ENCODE measurements at places on chromosomes 2 and 18. TPM values are rescaled to one million over a fixed set of nuclear protein-coding genes. Genes with fewer than 3 reads are reported as not detected.
A peak's percentile ranks its signal among the peaks of the same experiment; 100 is the strongest.

DNA sequence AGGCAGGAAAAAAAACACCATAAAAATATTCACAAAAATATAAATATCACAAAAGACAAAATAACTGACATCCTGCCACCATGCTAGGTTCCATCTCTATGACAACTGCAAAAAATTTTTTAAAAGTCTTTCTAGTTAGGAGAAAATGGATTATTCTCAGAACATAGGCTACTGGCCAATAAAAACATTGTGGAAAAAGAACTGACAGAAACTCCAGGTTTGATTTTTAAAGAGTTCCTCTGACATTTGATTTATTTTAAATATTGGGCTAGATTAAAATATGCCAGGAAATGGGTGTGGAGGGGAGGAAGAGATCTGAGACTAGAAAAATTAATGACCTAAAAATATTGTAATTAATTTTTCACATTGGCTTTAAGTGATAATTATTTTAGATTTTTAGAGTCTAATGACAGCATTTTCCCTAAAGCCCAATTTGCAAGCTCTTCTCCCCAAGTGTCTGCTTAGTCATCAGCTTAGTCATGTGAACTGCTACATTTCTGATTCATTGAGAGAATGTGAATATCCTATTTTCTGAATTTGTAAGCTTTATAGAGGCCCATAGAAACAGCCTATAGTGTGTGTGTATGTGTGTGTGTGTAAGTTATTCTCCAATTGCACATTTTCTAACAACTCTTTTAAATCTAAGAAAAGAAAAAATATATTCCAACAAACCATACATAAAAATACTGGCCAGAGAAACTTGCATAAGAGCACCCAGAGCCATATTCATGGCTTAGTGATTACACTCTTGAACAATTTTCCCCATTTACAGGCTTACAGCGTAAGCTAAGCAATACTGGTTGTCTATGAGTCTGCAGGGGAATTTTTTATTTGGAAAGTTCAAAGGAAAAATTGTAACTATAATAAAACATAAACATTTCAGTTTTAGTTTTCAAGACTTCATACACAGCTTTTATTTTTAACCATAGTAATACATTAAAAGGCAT is 48.4 kb downstream of the TMEFF2 start:
- DNase-seq, result no peak

The DPYSL5 gene
- total RNA-seq, result not detected

The DGUOK gene
- 74.9 TPM for total RNA-seq

- no peak for DNase-seq
These were observed 59.8 kb upstream of the LYPD6B start for GRCh38 chr2:148978706-148979105.

- DNase-seq, result peak; percentile 2
These were observed 757.5 kb upstream of the DDX18 start for GRCh38 chr2:117057016-117057415.

DNA sequence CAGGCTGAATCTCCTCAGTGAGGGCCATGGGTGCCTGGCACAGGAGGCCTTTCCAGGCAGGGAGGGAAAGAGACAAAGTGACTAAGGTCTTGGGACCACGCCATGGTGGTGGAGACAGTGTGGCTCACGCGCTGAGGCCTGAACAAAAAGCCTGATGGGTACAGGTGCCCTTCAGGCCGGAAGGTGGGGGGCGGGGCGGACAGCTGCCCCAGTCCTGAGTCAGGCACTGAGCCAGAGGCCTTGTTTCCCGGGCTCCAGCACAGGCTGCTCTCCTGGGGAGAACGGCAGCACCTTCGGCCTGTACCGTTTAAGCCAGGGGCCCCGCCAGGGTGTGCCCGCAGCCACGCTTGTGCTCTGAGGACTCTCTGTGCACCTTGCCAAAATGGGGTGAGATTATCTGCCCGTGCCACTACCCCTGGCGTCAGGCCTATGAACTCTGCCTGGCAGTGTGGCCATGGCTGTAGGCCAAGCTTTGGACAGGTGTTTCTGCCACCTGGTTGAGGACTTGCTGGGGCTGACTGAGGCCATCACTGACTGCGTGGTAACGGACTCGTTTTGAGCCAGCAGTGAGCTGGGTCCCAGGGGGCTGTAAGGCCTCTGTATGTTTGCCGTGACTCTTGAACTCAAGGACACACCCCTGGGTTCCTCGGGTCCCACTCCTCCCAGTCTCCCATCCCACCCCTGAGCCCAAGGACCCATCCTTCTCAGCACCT is 31.7 kb upstream of the DNMT3A start:
- no peak for DNase-seq

DNA sequence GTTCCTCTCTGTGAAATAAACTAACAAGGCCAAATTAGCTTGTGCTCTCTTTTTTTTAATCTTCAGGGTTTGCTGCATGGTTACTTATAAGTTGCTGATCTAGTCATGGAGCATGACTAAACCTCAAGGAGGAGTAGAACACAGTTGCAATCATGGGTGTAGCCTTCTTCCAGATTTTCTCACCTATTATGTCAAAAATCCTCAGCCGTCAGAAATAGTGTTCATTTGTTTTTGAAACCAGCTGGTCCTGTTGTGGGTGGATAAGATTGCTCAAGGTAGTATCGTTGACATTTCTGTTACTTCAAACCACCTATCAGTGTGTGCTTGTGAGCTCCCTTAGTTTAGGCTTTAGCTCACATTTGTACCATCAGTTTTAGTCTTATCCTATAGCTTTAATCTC is 11.2 kb downstream of the RELCH start:
- no peak for DNase-seq

The SERPINB2 gene
- total RNA-seq, result 0.35 TPM

The ANKRD30BL gene
- not detected for total RNA-seq

GRCh38 chr2:20011276-20012031 is 1.0 kb downstream of the MATN3 start:
- no peak for DNase-seq

GRCh38 chr2:71756280-71756906 is 303.0 kb downstream of the DYSF start:
- DNase-seq, result no peak

GRCh38 chr18:59537579-59537978 is 159.6 kb downstream of the CCBE1 start:
- DNase-seq, result no peak

GRCh38 chr2:220279840-220280239 is 652.4 kb downstream of the SLC4A3 start:
- no peak for DNase-seq

DNA sequence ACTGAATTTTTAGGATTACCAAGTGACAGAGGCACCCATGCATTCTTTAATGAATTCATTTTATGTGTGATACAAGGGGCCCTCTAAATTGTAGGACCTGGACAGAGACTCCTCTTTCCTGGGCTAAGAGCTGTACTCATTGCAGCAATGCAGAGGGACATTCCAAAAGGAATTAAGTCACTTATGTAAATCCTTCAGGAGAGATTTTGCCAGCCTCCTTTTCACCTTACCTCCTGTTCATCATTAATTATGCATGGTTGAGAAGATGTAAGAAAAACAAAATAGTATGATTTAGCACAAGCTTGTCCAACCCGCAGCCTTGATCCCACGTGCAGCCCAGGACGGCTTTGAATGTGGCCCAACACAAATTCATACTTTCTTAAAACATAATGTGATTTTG is 84.5 kb upstream of the TANK start:
- no peak for DNase-seq

DNA sequence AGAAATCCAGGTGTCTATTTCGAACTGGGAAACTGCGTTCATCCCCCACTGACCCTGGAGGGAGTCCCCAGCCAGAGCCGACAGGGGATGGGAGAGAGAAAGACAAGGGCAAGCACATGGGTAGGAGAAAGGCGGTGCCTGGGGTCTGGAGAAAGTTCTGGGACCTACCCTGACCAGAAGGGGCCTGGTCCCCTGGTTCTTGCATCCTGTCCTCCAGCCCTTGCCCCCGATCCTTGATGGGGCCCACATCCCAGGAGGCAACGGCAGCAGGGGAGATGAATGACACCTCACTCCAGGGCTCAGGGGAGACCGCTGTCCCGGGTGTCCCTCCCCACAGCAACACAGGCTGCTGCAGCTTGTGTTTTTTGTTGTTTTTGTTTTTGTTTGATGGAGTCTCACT is 4.9 kb downstream of the ADCY3 start:
- DNase-seq, result no peak

DNA sequence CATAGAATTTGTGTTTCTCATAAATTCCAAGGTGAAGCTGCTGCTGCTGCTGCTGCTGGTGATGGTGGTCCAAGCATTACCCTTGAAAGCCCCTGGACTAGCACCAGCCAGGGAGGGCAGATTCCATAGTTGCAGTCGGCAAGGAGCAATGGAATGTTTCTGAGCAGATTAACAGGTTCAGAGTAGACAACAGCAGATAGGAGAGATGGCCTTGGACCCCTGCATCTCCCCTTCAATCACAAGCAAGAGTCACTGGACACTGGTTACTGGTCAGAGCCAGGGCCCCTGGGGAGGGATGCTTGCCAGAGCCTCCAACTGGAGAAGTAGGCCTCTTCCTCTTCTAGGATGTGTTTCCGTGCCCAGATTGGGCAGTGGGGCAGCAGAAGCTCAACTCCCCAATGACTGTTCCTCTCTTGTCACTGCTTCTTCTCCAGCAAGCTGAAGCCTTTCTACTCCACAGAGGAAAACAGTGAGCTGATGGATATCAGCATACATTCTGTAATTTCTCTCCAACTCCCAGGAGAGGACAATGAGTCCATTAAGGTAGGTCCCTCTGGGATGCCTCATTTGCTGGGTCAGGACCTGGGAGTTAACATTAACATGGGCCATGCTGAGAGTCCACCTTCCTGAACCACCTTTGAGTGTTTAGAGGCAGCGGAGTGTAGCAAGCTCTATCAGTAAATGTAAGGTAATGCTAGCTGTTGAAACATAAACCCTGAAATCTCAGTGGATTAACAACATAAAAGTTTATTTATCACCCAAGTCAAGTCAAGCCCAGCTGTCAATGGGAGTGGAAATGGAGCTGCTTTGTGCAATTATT is 35.3 kb downstream of the MROH2A start:
- no peak for DNase-seq

DNA sequence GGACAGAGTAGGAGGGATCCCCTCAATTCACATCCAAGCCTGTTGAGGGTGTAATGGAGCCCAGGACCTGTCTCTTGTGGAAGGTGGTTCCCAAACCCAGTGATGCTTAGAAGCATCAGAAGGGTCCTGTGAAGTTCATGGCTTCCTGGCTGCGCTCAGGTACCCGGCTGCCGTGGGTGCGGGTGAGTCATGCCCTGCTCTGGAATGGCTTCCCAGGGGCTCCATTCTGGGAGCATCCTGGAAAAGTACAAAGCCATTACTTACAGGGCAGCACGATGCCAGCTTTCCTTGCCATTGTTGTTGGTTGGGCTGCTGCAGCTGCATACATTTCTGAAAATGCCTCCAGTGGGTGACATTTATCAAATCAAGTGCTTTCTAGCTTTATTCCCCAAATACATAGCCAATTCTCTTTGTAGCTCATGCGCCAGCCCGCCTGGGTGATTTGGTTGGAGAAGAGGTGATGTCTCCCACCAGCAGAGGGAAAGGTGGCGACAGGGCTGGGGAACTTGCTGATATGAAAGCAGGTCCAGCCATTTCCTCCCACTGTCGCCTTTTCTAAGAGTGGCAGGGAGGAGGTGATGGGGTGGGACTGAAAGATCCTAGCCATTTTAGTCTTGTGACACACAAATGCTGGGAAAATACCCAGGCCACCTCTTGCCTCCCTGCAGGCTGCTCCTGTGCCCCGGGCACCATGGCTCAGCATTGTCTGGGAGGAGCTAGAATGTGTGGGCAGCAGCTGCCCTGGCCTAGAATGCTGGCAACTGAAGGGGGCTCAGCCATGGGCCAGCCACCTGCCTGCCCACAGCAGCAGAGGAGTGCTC is 65.9 kb upstream of the HPCAL1 start:
- DNase-seq, result no peak

- peak; percentile 94 for DNase-seq
These were observed 14.5 kb upstream of the DDX1 start for GRCh38 chr2:15577071-15577735.

The AGXT gene
- total RNA-seq, result not detected

The GPR35 gene
- not detected for total RNA-seq

DNA sequence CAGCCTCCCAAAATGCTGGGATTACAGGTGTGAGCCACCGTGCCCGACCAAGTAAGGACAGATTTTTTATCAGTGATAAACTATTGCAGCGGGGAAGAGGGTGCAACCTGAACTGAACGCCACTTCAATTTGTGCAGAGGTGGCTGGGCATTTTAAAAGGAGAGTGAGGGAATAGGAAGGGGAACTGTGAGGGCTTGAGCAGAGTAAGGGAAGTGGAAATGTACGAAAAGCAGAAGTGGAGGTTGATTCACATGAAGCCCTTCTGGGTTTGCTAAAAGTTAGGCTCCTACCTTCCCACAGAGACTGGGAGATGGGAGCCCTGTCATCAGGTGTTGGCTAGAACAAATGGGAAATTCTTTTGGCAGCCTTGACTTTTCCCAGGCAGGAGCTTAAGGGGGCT is 6.1 kb downstream of the STK11IP start:
- DNase-seq, result no peak

DNA sequence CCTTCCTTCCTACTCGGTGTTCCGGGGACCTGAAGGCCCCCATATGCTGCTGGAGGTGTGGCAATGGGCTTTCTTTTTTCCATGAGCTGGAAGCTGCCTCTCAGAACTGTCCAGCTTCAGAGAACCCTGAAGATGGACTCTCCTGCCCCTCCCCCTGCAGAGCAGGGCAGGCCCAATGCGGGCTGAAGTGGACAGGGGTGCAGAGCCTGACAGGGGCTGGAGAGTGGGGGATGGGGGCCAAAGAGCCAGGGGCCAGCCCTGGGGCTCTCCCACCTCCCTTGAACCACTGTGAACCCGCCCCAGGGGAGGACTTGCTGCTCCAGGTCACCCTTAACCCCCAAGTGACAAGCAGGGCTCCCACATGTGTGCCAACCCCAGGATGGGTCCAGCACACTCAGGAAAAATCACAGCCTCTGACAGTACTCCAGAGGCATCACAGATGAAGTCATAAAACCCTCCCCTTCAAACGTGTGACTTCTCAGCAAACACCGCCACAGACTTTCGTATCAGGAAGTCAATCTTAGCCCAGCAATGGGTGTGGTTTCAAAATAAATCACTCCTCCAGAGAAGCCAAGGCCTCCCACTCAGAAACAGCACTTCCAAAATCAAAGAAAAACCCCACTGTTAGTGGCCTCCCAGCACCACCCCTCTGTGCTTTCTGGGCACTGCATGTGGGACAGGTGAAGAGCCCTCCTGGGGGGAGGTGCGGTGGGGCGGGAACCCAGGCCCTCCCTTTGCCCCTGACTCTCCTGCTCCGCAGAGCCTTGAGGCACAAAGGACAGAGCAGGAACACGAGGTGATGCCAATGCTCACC is 135.8 kb downstream of the HDAC4 start:
- DNase-seq, result peak; percentile 42

DNA sequence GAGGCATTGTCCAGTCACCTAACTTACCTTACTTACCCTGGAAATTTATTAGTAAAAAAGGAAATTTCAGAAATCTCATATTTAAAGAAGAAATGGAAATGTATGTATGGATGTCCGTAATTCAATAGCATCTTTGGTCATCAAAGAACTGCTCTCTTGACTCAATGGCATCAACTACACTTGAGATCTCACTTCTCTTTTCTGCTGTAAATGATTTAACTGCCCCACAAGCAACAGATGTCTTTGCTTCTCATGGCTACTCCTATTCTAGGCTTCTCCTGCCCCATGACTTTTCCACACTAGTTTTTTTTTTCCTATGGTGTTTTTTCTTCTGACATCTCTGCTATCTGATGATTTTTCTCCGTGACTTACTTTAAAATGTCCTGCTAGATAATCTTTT is 34.0 kb upstream of the ERMN start:
- DNase-seq, result no peak

- peak; percentile 41 for DNase-seq
These were observed 100.7 kb upstream of the MCFD2 start for GRCh38 chr2:47016172-47016913.

- DNase-seq, result no peak
These were observed 32.2 kb downstream of the MAPRE2 start for GRCh38 chr18:35073186-35074105.

The UGT1A3 gene
- not detected for total RNA-seq

The MTCL1 gene
- 6.6 TPM for total RNA-seq

Data from SK-MEL-5 (cell line).